COR-L47 (cell line): ENCODE measurements at places on chromosomes 4 and X.

- peak; percentile 35 for DNase-seq
These were observed 21.8 kb downstream of the CMC4 start for GRCh38 chrX:155048977-155049619.

GRCh38 chr4:36189511-36190226 lies 54.6 kb downstream of the ARAP2 start:
- DNase-seq: no peak

DNA sequence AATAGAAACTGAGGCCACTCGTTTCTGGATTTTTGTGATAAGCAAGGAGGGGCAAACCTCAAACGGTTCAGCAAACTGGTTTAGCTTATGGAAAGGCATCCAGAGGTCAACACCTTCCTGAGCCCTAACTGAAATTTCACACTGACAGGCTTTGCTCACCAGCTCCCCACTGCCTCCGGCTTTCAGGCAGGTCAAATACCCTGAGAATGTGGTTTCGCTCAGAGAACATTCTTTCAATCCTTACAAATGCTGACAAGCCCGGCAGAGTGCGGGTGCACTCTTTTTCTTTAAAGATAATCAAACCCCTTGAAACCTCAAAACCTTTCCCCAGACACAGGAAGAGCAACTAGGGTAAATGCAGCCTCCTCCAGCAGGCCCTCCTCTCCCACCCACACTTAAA lies 41.5 kb downstream of the CD40LG start:
- no peak for DNase-seq

DNA sequence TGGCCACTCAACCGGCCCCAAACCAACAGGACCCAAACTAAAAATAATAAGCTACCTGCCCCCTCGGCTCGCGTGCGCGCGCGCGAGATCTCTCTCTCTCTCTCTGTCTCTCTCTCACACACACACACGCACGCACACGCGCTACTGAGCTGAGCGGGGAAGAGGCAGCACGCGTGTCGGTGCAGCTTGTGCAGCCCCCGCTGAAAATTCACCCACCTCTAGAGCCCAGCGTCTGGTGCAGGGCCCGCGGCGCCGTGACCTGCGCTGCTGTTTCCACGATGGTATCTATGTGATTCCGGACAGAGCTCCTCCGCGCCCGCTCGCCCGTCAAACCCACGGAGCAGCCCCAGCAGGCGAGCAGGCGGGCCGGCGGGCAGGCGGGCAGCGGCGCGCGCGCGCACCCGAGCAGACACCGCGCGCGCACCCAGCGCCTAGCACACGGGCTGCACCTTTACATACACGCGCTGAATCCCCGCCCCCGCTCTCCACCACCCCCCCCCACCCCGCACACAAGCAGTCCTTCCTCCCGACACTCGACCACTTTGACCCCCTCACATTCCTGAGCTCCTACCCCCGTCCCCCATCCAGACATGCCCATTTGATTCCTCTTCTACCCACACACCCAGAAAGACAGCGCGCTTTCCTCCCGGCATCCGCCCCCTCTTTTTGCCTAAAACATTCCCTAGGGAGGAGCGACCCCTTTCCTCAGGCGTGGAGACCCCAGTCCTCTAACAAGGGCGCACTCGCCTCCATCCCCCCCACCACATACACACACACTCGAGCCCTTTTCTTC lies 1.0 kb downstream of the SLITRK4 start:
- DNase-seq: no peak

DNA sequence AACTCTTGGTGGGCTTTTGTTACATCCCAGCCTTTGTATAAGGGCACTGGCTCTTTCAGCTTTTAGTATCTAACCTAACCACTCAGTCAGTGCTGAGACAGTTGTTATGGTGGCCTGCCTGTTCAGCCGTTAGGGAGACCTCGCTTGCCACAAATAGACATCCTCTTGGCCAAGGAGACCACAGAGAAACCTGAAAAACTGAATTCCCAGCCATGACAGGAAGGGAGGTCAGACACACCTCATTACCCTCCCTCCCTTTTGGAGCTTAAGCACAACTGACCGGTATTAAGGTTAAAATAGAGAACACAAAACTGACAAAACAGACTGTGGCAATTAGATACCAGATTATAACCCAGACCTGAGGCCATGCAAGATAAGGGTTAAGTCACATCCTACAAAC lies 1639.3 kb downstream of the RPA4 start:
- DNase-seq: no peak

DNA sequence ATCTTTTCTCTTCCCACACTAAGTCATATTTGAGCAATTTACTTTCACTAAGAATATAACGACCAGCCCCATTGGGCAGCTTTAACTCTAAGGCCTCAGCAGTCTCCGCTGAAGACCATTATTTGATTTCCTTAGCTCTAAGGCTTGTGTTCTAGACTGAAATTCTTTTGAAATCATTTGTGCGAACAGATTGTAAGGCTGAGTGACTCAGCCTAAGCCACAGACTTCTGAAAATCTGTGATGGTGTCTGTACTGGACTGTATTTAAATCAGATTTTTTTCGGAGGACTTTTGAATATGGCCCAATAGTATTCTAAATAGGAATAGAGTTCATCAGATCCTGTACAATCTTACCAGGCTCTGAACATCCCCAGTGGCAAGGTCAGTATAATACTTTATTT lies 150.3 kb upstream of the TECRL start:
- no peak for DNase-seq

- DNase-seq: no peak
These were observed 16.6 kb downstream of the GPKOW start for GRCh38 chrX:49106930-49107329.

- no peak for DNase-seq
These were observed 165.3 kb upstream of the RPS6KA3 start for GRCh38 chrX:20432048-20432447.

DNA sequence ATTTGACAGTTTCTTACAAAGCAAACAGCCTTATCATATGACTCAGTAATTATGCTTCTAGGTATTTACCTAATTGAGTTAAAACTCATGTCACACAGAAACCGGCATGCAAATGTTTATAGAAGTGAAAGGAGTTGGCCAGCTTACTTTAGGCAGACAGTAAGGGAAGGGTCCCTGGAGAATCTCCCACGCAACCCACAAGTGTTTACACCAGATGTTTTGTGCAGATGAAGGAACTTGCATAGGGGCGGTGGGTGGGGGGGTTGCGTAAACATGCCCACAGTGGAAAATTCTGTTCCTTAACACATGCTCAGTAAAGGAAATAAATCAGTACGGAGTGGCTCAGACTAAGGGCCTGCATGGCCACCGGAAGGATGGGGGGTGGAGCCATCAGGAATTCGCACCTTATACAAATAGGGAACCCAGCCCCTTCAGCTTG lies 330.5 kb upstream of the AADAT start:
- peak; percentile 45 for DNase-seq

- DNase-seq: no peak
These were observed 64.1 kb downstream of the USP46 start for GRCh38 chr4:52595001-52595400.

DNA sequence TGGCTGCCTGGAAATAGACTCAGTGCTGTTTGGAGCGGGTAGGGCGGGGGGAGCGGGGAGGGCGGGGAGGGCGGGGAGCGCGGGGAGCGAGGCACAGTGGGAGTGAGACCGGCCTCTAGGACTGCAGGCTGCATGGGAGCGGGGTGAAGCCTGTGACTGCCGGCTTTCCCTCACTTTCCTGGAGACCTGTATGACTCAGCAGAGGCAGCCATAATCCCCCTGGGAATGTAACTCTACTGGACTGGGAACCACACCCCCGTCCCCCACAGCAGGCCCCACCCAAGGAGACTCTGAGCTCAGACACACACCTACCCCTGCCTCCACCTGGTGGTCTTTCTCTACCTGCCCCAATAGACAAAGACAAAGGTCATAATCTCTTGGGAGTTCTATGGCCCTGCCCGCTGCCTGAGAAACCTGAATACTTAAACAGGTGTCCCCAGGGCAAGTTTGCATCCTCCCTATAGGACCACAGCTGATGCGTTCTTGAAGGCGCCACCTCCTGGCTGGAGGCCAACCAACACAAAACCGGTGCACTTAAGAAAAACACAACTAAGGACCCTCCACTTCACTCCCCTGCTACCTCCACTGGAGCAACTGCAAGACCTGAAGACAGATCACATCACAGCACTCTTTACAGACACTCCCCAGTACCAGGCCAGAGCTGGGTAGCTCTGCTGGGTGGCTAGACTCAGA lies 18.0 kb downstream of the HDAC8 start:
- no peak for DNase-seq

GRCh38 chrX:38754102-38754790 lies 47.0 kb upstream of the MID1IP1 start:
- peak; percentile 15 for DNase-seq

- DNase-seq: no peak
These were observed 16.6 kb upstream of the PITX2 start for GRCh38 chr4:110639207-110640090.

GRCh38 chr4:123506011-123506695 lies 109.6 kb downstream of the SPRY1 start:
- no peak for DNase-seq

DNA sequence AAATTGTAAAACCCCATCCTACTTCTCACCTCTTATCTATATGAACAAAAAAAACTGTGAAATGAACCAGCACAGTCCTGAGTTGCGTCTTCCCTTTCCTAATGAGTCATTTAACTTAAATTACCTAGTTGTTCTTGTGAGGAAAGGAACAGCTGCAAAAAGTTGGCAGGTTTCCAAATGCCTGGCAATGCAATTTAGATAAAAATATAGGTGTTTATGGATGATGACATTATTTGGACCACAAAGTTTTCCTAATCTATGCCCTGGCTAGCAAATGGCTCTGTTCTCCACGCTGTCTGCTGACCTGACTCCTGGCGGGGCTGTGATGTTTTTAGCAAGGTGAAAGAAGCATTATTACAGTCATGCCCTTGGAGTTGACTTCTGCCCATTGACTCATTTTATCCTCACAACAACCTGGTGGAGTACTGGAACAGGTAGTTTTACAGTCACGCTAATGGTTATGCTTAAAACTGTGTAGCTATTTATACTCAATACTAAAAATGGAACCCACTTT lies 29.8 kb upstream of the RELL1 start:
- DNase-seq: peak; percentile 71

DNA sequence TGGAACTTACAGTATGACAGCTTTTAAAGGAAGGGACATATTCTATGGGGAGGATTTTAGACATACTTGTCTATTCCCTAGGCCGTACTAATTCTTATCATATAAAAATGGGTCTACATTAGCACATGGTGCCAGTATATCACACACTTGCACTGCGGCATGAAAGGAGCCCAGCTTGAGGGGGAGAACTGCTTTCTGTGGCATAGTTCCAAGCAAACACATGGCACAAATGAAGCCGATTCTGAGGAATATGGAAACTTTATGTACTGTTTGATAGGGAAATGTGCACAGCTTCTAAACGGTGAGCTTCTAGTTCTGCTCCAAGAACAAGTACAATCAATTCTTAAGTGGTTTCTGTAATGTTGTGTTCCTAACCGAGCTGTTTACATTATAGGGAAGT lies 675.6 kb upstream of the FTHL17 start:
- no peak for DNase-seq

DNA sequence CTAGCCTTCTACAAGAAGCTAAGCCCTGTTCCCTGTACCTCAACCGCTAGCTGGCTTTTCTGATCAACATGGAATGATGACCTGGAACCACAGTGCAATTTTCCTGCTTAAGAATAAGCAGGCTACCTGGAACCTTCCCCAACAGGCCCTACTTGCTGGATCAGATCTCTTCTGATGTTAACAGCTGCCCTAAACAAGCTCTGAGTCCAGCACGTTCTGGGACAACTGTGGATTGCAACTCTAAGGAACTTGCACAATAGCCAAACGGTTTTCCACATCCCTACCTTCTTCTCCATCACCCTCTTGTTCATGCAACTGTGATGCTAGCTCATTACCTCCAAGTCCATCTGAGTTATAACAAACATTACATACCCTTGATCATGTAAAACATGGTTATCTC lies 19.8 kb downstream of the ATP8A1 start:
- DNase-seq: no peak

DNA sequence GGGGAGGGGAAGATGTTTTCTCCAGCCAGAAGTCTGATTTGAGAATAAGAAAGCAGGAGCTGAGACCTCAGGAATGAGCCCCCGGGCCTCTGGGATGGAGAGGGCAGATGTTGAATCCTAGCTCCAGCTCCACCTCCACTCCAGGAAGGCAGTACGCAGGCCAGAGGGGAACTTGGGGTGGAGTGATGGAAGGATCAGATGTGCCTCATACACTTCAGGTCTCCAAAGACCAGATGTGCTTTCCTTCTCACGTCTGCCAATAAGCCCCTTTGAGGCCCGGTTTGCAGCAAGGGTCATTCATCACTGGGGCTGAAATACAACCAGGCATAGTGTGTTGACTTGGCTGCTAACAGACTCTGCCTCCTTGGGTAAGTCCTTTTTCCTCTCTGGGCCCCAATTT lies 28.1 kb downstream of the STARD8 start:
- DNase-seq: no peak

DNA sequence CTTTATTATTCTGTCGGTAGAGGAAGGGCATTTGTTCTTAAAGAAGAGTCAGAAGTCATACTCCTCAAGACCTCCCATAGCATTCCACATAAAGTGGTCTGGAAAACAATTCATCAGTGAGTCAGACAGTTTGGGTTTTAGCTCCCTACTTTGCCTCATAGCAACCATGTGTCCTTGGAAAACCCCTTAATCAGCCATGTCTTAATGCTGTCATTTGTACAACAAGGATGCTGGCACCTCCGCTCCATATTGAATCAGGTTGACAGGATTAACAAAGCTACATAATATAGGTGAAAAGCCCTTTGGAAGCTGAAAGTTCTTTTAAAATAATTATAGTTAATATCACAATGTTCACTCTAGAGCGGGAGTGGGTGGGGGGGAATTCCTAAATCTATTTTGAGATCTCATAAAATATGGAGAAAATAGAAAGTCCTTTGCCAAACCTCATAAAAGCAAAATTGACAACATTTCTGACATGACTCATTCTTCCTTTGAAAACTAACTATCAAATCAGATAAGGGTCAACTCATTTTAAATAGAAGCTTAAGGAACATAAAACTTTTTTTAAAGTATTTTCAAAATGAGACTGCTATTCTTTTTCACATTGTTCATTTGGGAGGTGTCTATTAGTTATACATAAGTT lies 37.3 kb upstream of the GUCY1A1 start:
- DNase-seq: no peak

- peak; percentile 33 for DNase-seq
These were observed 1.1 kb downstream of the KLHL15 start for GRCh38 chrX:24025741-24026403.

DNA sequence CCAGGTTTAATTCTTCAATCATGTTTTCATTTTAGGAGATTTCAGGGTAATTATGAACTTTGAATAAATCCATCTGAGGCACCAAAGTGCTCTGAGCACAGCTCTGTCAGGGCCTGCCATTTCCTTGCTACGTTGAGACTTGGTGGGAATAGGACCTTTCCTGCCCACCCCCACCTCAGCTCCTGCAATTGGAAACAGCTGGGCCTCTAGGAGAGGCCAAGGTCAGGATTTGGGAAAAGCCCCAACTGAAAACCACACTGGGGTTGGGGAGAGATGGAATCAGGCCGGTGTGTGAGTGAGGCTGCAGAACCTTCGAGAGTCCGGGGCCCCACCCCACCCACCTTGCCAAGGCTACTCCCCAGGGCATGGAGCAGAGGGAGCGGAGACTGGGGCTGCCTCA lies 212.7 kb upstream of the BCOR start:
- DNase-seq: no peak

GRCh38 chr4:185257086-185257485 lies 47.7 kb downstream of the SNX25 start:
- DNase-seq: no peak
